RCC 7860 (cell line): ENCODE measurements at places on chromosomes 1 and 21.

GRCh38 chr1:185257950-185258208, 59.2 kb downstream of the IVNS1ABP start:
- no peak for DNase-seq

DNA sequence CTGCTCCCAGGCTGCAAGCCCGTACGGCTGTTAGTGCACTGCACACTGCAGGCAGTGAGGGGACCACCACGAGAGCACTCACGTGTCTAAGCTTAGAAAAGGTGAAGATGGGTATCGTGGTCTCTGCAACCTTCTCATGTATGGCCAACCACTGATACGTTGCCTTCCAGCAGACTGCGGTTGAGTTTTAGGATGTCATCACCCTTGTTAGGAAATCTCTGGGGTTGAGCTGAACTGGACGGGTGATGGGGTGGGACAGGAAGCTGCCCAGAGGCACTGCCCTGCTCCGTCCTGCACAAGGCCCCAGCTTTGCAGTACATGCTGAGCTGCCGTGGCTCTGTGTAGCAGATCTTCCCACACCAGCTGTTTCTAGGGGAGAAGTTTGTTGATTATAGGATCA, 43.3 kb downstream of the FAAP20 start:
- DNase-seq, result no peak

DNA sequence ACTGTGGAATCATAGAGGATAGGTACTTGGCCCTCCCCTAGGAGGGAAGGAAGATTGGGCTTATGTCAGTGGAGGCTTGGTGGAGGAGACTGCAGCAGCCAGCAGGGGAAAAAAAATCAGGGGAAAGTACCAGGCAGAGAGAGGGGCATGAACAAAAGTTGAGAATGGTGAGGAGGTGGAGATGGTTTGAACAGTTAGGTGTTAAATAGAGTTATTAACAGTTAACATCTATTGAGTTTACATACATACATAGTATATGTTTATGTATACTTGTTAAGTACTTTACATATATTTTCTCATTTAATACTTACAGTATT, 136.5 kb upstream of the HNRNPU start:
- DNase-seq, result no peak

GRCh38 chr1:206685769-206686477, 1.2 kb downstream of the MAPKAPK2 start:
- peak; percentile 45 for DNase-seq

GRCh38 chr1:113429461-113430153, 39.3 kb downstream of the MAGI3 start:
- DNase-seq, result no peak

GRCh38 chr1:245173446-245174211, 18.8 kb downstream of the KIF26B start:
- no peak for DNase-seq

- no peak for DNase-seq
These were observed 124.8 kb downstream of the SIK1 start for GRCh38 chr21:43302062-43302700.

- no peak for DNase-seq
These were observed 828.5 kb upstream of the ADAMTS5 start for GRCh38 chr21:27795418-27795817.

- DNase-seq, result no peak
These were observed 61.4 kb downstream of the STUM start for GRCh38 chr1:226609836-226610455.

GRCh38 chr1:161962091-161962887, 61.4 kb downstream of the OLFML2B start:
- DNase-seq, result peak; percentile 76

- no peak for DNase-seq
These were observed 20.7 kb downstream of the F5 start for GRCh38 chr1:169565335-169566271.

DNA sequence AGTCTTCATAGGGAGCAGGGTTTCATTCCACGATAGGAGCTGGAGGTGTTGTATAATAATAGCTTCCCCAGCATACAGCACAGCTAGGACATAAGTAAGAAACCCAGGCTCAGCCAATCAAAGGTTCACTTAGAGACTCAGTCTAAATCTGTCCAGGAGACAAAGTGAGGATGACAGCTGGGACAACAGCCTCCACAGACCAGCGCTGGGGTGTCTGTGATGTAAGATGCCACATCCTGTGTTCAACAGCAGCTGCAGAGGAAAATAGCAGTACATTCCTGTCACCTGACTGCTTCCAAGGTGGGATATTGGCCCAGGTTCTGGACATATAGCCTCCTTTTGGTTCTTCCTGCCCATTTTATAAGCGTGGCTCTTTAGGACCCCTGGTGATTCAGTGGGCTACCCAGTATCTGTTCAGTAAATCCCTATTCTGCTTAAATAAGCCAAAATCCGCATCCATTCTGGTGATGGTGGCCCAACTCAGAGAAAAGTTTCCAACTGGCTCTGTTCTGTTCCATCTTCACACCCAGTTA, 176.8 kb upstream of the SYT6 start:
- DNase-seq, result no peak

DNA sequence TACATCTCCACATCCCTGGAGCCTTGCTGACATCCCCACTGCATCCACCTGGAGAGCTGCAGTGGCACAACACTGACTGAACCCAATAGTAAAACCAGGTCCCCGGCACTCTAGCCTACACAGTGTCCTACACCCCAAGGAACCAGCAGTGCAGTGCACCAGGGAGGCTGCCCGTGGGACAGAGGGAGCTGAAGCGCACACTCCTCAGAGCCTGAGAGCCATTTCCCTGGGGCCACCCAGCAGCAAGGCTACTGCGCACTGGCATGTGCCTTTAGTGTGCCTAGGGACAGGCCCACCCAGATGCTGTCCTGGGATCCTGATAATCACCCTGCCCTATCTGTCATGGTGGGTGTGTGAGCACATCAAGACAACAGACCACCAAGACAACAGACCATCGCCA, 31.9 kb downstream of the NSL1 start:
- no peak for DNase-seq

GRCh38 chr1:30420519-30421050, 302.8 kb downstream of the MATN1 start:
- DNase-seq, result no peak

DNA sequence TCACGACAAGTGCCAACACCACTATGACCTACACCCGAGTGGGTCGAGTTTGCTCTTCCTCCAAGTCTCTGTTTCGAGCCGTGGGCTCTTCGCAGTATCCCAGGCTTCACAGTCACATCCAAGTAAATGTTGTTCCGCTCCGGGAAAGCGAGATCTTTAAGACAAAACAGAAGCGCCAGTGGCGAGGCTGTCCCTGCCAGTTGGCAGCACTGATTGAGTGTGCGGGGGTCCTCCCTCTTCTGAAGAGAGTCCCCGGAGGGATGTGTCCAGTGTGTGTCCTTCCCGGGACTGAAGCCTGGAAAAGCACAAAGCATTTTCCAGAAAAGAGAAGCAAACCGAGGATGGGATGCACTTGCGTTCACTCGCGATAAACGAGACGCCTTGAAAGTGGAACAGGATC, 158.9 kb downstream of the PRDM16 start:
- no peak for DNase-seq

DNA sequence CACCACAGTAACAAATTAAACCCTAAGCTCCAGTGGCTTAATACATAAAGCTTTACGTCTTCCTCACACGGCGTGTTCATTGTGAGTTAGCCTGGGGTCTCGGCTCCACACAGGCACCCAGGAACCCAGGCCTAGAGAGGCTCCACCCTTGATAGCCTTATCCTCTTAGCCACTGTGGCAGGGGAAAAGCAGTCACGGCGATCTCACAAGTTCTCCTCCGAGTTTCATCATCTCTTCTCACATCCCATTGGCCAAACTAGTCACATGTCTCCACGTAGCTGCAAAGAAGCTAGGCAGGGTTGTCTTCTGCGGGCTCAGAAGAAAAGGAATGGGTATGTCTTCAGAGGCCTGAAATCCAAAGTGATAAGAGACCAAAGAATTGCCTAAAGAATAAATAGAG, 122.3 kb upstream of the GRIK3 start:
- DNase-seq, result no peak

DNA sequence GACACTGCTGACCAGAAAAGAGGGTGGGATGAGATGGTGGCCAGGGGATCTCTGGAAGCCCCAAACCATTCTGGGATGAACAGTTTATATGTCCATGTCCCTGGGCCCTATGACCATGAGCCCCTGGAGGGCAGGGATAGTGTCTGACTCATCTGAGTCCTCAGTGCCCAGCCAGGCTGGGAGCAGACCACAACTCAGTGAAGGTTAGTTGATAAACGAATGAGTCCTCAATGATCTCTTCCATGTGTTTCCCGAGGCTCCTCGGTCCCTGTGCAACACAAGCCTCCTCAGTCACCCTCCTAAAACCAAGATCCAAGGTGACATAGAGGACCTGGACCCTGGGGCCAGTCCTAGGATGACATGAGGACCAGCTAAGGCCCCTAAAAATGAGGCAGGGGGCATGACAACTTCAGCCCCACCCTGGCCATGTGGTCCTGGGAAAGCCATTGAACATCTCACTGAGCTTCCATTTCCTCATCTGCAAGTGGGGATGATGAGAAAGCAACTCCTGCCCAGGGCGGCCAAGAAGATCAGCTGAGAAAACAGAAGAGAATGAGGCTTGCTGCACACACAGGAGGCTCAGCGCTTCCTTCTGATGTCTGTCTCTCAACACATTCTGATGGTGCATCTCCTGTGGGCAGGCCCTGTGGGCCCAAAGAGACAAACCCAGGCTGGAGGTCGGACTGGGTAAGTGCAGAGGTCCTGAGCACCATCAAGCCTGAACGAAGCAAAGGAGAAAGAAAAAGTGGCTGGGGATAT, 86.3 kb downstream of the GLIS1 start:
- no peak for DNase-seq

DNA sequence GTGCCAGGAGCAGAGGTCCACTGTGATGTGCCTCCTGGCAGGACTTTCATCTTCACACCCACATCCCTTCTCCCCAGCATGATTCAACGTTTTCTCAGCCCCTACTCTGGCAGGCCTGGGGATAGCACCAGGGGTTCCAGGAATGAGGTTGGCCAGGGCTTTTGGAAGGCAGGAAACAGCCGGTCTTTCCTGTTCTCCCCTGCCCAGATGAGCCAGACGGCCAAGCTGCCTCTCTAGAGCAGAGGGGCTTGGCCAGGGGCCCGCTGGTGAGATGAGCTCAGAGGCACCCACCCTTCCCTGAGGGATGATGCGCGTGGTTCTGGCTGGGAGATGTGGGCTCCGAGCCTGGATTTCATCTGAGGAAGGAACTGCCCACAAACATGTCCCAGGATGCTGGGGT, 4.3 kb upstream of the MFAP2 start:
- DNase-seq, result peak; percentile 60

DNA sequence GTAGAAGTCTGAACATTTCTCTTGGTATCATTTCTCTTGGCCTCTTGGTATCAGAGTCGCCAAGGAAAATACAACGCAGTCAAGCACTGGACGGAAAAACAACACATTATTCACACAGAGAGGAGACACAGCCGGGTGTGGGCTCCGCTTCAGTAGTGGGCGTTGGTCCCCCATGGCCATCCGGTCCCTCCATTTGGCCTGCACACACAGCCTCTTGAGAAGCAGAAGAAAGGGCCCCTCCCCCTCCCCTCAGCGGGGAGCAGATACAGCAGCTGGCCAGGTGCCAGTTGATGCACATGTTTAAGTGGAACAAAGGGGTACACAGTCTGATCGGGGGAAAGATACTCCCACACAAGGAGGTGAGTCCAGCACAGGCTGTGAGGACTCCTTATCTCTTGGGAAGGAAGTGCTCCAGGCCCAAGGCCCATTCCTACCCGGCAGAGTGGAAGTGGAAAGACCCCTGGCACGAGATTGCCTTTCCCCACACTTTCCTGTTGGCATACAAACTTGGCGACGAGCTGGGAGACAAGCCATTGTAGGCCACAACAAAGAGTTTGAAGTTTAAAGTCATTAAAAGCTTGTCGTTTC, 311.3 kb downstream of the FAM72C start:
- DNase-seq, result no peak

DNA sequence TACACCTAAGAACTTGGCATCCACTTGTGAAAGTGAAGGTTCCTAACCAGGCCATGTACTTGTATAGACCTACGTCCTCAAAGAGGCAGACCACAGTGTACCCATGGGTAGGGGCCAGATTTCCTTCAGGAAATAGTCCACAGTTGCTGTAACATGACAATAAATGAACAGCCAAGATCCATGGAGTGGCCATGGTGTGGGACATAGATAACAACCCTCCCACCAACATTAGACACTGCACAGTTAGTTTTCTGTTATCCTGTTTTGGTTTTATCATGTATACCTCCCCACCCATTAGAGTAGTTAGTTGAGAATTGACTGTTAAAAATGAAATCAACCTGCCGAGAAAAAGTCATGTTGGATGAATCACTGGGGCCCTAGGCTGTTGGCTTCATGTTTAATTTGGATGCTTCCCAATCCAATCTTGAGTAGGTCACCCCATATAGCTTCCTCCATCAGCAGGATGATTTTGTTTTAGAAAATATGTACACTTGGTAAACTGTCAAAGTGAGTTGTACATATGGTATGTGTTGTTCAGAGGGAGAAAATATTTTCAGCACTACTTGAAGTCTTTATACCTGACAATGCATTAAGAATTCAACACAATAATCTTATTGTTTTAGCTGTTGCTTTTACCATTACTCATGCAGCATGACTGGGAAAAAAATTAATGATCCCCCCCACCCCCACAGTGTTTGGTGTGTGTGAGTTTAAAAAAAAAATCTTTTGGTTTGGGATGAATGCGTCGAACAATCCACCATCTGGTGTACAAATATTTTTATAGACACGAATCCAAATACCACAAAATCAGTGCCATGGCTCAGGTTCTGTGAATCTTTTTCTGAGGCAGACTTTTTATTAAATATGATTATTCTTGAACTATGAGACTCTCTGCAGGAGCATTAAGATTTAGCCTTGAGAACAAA, 88.3 kb upstream of the ARHGAP29 start:
- DNase-seq, result peak; percentile 100

GRCh38 chr21:38956856-38957571, 151.3 kb downstream of the ETS2 start:
- DNase-seq, result no peak

DNA sequence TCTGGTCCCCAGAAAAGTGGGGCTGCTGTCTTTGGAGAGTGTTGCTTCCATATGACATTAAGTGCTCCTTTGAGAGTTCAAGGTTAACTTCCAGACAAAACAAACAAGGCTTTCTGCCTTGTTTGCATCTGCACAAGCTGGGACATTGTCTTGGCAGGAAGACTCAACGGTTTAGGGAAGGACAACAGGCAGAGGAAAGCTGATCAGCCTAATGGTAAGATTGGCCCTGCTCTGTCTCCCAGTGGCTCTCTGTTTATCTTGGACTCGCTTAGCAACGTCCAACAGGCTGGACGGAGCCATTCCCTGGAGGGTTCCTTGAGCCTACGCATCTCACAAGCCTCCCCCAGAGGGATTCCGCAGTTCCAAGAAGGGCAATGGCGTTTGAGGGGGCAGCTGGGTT, 62.2 kb upstream of the SLC44A3 start:
- no peak for DNase-seq

- no peak for DNase-seq
These were observed 309.8 kb downstream of the MATN1 start for GRCh38 chr1:30413606-30414005.

DNA sequence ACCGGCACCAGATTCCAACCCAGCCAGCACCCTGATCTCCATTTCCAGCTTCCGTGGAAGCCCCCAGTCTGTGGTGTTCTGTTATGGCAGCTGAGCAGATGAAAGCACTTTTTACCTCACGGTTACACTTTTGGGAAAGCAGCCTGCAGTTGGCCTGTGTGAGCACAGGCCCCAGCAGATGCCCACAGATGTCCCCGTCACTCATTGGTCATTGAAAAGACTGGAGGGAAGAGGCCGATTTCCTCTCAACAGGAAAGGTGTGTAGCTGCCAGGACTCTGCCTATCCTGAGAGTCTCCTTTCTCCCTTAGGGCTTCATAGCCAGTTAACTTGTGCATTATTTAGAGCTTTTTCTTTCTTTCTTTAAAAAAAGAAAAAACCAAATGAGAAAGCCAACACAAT, 123.0 kb downstream of the PCBP3 start:
- DNase-seq, result no peak

- no peak for DNase-seq
These were observed 3.5 kb upstream of the PTTG1IP start for GRCh38 chr21:44876849-44877575.
